Glomerular endothelial cell (primary cell): ENCODE measurements at places on chromosomes 5 and 9. TPM values are rescaled to one million over a fixed set of nuclear protein-coding genes. Genes with fewer than 3 reads are reported as not detected.
A peak's percentile ranks its signal among the peaks of the same experiment; 100 is the strongest.

The MYMK gene
- not detected in 2 replicates for total RNA-seq

- no peak for DNase-seq
Observed at GRCh38 chr9:99867968-99868367, 38.5 kb upstream of the STX17 start.

DNA sequence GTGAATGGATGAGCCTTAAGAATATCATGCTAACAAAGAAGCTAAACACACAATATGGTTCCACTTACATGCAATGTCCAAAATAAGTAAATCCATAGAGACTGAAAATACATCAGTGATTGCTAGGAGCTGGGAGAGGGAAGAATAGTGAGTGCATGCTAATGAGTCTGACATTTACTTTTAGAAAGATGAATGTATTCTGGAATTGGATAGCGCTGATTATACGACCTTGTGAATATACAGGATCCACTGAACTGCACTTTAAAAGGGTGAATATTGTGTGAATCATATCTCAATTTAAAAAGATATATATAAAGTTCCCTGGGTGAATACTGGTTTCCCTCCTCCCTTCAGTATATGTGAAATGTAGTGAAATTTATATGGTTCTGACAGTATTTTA, 46.2 kb downstream of the LOX start:
- DNase-seq: no peak

- DNase-seq: peak; percentile 82
Observed at GRCh38 chr5:90909101-90909503, 350.5 kb downstream of the ADGRV1 start.

The GABRB2 gene
- total RNA-seq: not detected in 2 replicates

DNA sequence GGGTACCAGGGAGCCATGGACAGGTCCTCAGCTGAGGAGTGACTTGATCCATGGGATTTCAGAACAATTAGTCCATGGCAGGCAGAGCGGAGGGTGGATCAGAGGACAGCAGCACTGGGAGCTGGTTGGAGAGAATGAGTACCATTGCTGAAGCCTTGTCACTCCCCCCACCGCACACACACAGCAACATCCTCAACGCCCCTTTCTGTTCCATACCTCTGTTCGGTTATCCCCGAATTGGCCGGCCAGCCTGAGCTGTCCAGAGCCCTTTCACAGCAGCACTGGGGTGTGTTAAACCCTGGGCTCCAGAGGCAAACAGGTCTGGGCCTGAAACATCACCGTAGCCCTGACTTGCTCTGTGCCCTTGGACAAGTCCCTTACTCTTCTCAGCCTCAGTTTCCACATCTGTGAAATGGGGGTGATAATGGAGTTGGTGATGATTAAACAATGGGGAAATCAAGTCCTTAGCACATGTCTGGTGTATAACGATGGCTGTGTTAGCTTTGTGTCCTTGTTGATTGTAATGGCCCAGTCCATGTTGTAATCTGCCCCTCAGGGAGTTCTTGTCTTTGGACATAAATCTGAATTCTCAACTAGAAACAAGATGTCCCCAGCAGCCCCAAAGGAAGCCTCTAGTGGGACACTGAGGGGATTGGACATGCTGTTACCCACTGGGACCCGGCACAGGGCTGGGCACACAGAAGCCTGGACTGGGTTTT, 16.9 kb downstream of the GSN start:
- DNase-seq: no peak

The SLC34A1 gene
- not detected in 2 replicates for total RNA-seq

DNA sequence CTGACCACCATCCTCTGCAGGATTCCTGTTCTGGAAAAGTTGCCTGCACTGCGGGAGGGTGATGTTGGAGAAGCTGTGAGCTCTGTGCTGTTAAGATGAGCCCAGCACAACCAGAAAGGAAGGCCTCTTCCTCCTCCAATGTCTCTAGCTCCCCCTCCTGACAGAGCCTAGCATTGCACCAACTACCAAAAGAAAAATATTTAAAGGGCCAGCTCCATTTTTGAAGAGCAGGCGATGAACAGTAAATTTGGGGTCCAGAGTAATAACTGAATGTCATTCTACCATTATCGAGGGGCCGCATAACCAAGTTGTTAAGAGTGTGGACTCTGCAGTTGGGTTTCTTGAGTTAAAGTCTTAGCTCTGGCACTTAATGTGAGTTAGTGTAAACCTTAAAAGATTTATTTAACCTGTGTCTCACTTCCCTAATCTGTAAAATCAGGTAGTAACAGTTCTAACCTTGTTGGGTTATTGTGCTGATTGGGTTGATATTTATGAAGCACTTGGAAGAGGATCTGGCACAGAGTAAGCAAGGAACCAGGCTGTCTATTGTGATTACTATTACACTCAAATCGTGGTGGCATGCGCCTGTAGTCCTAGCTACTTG, 3.9 kb downstream of the TEX53 start:
- DNase-seq: no peak

The PCDH12 gene
- 42.8 and 67.3 TPM in 2 replicates for total RNA-seq

DNA sequence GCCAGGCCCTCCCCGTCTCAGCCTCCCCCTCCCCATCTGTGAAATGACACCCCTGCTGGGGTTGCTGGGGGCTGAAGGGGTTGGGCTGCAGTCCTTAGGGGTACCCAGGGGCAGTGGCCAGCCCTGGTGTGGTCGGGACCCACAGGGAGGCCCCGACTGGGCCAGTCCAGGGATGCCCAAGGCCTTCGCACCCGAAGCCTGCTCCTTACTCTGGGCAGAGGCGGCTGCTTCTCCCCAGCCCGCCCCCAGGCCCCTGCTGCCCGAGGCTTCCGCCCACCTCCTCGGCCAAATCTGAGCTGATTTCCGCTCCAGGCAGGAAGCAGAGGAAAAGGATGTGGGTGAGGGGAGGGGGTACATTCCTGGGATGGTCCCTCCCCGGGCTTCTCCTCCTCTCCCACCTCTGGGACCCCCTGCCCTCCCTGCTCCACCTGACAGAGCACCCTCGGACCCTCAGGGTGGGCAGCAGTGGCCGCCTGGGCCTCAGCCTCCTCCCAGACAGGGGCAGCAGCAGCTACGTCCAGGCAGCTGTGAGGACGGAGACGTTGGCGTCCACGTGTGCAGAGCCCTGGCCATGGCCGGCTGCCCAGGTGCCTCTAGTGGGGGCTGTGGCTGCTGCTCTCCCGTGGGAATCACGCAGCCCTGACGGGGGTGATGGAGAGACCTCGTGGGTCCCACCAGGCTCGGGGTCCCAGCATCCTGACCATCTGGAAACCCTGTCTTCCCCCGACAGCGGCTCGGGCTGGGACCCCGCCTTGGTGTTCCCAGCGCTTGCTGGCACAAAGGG, 4.2 kb upstream of the NRARP start:
- no peak for DNase-seq

The ELOVL7 gene
- total RNA-seq: 0.73 TPM in 1 of 2 replicates, not detected in the other

DNA sequence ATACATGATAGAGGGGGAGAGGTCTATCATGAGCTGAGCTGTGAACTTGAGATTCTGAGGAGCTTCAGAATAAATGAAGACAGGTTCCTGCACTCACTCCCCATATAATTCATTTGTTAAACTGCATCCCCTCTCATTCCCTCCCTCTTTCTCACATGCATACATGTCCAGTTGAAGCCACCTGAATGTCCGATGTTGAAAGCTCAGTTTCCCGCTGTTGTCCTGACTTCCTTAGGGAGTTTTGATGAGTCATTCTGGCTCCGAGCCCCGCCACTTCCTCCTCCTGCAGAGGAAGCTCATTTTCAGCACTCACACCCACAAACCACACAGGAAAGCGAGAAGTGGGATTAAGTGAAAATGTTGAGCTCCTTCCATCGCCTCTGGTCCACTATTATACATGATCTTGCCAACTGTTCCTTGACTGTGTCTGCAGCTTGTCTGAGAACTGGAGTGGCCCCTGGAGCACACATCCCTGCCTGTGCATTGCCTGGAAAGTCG, 121.2 kb downstream of the CEMIP2 start:
- DNase-seq: peak; percentile 77

DNA sequence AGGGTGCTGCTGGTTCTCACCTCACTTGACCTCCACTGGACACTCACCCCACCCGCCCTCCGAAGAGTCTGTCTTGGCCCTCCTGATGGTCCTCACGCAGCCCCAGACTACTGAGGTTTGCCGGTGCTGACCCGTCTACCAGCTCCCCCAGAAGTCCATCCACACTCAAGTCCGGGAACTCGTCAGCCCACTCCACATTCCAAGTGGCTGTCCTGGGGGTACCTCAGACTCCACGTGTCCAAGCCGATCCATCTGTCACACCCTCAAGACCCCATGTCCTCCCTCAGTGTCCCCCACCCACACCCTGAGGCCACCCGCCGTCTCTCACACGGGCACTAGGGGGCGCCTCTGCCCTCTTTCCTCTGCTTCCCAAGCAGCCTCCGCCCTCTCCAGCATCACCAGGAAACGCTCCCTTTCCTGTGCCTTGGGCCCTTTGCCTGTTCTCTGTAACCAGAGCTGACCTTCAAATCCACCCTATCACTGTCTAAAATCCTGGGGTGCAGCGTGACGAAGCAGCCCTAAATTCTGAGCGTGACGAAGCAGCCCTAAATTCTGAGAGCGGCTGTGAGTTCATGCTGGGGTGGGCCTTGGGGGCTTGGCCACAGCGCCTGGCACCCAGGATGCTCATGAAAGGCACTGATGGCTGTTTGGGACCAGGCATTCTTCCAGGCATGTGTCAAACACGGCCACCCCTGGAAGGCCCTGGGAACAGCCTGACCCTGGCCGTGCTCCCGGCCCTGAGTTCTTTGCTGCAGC, 95.7 kb downstream of the KCNT1 start:
- peak; percentile 4 for DNase-seq

The TMEM215 gene
- total RNA-seq: not detected in 2 replicates

DNA sequence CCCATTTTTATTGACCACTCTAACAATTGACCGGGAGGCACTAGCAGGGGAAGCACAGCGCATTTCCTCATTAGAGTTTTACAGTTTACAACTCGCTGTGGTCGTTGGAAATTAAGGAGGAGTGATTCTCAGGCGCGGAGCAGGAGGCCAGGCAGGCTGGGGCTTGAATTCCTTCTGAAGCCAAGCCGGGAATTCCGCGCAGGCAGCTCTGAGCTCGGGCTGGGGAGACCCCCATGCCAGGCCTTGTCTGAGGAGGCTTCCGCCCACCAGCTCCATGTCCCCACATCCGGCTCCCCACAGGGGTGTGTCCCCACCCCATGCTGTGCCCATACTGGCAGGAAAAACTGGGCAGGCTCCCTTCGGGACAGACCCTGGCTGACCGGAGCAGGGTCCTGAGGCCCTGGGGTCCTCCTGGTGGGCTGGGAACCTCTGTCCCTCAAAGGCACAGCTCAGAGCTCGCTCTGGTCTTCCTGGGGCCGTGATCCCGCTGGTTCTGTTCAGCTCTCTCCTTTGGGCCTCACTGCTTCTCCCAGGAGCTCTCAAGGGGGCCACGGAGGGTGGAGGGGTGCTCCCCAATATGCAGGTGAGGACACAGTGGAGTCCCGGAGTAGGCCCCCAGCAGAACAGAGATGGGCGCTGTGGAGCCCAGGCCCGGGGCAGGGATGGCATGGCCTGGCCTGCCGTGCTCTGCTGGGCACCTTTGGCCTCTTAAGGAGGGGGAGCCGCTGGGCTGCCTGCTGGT, 1.3 kb upstream of the NRARP start:
- no peak for DNase-seq

- DNase-seq: no peak
Observed at GRCh38 chr9:122377241-122378164, 6.7 kb downstream of the PTGS1 start.

DNA sequence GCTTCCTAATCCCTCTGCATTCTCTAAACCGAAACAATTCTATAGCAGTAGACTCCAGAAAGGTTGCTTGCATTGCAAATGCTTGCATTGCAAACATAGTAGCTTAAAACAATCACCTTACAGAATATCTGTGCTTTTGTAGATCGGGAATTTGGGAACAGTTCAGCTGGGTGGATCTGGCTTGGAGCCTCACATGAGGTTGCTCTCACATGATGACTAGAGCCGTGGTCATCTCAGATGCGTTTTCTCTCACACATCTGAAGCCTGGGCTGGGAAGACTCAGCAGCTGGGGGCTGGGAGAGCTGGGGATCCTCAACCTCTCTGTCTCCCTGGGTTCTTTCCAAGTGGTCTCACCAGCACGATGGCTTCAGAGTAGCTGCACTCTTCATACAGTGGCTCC, 127.8 kb downstream of the MSX2 start:
- DNase-seq: no peak

The HRH2 gene
- total RNA-seq: 0.06 TPM in 1 of 2 replicates, not detected in the other

GRCh38 chr5:150075233-150075632, 11.1 kb downstream of the CSF1R start:
- DNase-seq: no peak

GRCh38 chr5:179731791-179732411, 721 bp upstream of the MAML1 start:
- DNase-seq: peak; percentile 44

GRCh38 chr9:116333254-116333653, 179.7 kb downstream of the PAPPA start:
- DNase-seq: no peak

GRCh38 chr5:160357394-160357793, 13.0 kb downstream of the C1QTNF2 start:
- no peak for DNase-seq

- no peak for DNase-seq
Observed at GRCh38 chr9:98977813-98978212, 34.1 kb downstream of the COL15A1 start.

DNA sequence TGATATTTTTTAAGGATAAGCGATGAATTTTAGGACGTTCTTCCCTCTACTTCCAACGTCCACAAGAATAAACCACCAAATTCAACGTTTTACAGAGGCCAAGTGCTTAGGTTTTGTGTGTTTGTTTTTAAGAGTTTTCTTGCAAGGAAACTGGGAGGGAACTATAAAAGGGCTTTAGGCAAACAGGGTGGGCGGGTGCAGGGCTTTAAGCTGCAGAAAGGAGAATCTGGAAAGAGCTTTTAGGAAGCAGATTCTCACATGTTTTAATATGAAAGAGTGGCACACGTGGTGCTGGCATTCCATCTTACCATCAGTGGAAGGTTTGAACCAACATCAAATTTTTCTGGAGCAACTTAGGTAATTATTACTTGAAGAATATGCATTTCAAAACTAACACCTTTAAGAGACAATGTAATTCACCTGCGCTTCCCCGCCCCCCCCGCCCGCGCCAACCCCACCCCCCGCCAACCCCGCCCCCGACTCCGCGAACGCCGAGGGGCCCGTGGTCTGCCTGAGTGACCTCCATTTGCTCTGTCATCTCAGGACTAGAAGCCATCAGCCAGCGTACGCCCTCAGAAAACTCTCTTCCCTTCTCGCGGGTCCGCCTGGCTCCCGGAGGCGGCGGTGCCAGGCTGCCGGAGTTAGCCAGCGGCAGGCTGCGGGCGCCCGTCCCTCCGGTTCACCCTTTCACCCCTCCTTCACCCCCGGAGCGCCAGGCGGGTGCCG, 911 bp upstream of the PIK3R1 start:
- no peak for DNase-seq

DNA sequence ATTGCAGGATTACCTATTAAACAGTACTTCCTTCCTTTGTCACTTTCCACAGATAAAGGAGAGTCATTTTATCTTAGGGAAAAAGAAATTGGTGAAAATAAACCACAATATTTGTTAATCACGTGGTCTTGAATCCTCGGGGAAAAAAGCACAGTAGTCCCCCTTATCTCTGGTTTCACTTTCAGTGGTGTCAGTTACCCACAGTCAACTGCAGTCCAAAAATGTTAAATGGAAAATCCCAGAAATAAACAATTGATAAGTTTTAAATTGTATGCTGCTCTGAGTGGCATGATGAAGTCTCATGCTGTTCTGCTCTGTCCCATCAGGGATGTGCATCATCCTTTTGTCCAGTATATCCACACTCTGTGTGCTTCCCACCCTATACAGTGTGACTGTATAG, 405.2 kb upstream of the MPDZ start:
- DNase-seq: no peak
